ENCODE measurements at places on chromosomes 2 and 18. TPM values are rescaled to one million over a fixed set of nuclear protein-coding genes. Genes with fewer than 3 reads are reported as not detected.

DNA sequence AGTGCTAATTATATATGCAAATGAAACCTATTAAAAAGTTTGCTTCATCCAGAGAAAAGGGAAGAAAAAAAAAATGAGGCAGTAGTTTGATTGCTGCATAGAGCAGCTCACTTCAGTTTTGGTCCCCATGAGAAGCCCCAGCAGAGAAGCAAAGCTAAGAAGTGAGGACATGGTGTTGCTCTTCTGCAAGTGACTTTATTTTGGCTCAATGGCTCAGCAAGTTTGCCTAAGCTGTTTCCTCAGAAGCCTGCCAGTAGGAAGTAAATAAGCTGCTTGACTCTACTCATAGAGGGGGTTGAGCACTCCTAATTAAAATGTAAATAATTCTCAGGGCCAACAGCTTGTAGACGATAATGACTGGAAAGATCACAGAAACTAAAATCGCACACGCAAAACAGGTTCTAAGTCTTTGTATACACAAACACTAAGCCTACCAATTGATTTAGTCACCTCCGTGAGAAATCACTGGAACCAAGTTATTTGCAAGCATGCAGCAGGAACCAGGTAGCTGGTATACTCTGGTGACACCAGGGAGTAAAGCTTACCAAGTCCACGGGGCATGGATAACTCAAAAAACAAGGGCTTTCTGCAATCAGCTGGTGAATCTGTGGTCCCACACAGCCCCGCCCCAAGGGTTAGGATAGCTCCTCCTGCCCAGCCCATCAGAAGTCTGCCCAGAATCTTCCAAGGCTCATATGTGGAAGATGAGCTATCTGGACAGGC is 39.7 kb upstream of the NABP1 start:
- DNase-seq = no peak

GRCh38 chr18:76984193-76985155 is 148.1 kb downstream of the MBP start:
- DNase-seq = no peak

DNA sequence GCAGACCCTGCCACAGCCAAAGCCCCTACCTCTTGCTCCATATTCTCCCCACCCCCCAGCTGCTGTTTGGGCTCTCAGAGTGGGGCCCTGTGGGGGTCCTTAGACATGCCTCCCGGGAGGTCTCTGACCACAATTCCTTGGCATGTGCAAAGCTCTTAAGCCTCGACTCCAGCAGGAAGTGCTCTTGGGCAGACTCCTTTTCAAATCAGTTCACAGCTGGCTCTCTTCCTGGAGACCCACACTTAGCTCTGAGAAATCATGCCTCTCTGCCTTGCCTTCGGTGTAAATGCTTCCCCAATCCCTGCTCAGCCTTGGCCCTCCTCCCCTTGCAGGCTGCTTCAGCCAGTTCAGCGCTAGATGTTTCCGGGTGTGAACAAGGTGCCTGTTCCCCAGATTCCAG is 46.9 kb downstream of the NGEF start:
- DNase-seq = no peak

DNA sequence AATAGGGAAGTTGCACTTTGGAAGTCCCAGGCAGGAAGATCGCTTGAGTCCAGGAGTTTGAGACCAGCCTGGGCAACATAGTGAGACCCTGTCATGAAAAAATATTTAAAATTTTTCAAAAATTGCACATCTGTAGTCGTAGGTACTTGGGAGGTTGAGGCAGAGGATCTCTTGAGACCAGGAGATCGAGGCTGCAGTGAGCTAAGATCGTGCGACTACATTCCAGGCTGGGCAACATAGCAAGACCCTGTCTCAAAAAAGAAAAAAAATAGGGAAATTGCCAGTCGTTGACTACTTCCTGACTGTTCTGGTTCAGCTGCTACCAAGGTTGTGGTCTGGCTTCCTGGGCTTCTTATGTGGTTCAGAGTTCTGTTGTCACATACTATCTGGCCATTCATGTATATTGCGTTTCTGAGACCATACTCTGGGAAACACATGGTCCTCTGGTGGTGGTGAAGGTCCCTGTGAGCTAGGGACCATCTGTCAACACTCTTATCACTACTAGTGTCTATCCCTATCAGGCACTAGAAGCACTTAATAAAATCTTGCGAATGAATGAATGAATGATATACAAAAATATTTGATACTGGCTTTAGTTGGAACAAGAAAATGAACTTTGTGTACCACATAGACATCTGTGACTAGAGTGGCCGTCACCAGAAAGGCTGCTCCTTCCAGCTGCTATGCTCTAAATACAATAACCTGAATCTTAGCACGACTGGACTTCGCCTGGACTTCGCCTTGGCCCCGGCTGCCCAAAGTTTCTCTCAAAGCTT is 861 bp upstream of the KLHL23 start:
- DNase-seq = no peak

DNA sequence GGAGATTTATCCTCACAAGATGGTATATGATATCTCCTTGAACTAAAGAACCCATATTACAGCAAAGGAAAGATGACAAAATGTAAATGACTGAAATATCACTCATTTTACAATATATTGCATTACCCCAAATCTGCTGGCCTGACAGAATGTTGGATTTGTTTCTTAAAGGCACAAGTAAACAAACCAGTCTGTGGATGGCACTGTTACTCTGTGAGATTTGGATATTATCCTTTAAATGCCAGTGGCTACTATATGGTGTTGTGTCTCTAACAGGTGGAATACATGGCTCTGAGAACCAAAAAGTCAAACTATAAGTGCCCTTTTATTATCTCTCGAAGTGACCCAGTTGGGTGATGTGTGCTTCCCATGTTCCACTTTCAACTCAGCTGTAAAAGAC is 125.7 kb downstream of the PDE1A start:
- DNase-seq = no peak

GRCh38 chr18:50396005-50396660 is 21.3 kb downstream of the SKA1 start:
- no peak for DNase-seq

- DNase-seq = no peak
Observed at GRCh38 chr2:14706201-14706600, 73.7 kb downstream of the LRATD1 start.

DNA sequence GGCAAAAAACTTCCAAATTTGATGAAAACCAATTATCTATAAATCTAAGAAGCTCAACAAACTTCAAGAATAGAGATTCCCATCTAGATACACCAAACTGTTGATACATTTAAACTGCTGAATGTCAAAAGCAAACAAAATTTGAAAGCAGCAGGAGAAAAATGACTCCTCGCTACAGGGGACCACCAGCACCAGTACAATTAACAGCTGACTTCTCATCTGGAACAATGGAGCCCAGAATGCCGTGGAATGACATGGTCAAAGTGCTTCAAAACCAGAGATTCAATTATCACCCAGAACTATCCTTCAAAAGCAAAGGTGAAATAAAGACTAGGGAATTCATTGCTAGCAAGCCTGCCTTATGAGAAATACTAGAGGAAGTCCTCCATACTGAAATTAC is 11.6 kb downstream of the SRSF7 start:
- no peak for DNase-seq

GRCh38 chr18:33611525-33612135 is 33.6 kb downstream of the ASXL3 start:
- no peak for DNase-seq

- DNase-seq = no peak
Observed at GRCh38 chr18:75219745-75220375, 9.3 kb downstream of the TSHZ1 start.

DNA sequence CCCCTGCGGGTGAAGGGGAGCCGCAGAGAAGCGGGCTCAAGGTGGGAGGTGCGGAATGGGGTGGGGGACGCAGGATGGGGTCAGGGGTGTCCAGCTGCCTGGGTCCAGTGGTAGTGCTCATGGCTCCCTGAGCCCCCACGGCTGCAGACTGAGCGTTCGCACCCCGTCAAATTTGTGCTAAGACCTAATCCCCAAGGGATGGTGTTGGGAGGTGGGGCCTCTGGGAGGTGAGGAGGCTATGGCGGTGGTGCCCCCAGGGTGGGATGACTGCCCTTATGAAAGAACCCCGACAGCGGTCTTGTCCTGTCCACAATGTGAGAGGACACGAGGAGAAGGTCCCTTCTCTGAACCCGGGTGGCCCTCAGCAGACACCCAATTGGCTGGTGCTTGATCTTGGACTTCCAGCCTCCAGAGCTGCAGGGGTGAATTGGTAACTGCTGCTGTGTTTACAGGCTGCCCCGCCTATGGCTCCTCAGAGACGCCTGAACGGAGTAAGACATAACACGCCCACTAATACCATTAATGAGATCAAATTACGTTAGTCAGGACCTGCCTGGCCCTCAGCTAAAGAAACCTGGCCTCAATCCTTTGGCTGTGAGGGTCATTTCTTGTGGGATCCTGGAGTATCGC is 42.6 kb downstream of the PXDN start:
- DNase-seq = no peak

GRCh38 chr2:100383954-100384353 is 33.5 kb downstream of the CHST10 start:
- DNase-seq = no peak

- no peak for DNase-seq
Observed at GRCh38 chr2:103809941-103810441, 1043.9 kb upstream of the POU3F3 start.

GRCh38 chr2:74361327-74361726 is 18.1 kb upstream of the SLC4A5 start:
- no peak for DNase-seq

DNA sequence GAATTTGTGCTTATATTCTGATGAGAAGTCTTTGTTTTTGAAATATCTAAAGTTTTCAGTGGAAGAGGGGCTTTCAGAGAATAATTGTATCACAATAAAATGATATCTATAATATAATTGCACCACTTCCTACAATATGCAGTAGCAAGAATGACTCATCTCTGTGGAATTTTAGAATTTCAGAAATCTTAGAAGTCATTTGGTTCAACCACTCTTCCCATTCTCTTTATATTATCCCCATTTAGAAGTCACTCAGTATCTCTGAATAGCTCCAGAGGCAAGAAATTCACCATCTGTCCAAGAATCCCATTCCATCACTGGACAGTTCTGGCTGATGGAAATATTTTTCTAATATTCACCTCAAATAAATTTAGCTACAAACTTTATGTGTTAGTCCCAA is 59.3 kb upstream of the CCDC68 start:
- DNase-seq = no peak

DNA sequence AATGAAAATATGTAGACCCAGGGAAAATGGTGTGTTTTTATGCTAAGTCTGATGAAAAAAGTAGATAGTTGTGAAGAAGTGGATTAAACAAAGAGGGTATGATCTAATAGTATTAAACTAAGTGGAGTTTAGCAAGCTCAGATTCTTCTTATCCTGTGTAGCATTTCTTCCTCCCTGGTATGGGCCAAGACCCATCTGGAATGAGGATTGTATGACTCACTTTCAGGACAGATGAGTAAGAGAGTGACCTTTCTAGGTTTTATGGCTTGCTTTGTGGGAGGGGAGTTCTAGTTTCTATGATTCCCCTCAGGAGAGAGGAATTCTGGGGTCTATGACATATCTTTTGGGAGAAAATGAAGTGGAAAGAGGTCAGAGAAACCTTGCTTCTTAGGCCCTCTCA is 550.1 kb downstream of the SPAG16 start:
- no peak for DNase-seq

The ADAM17 gene
- 33.4 TPM for total RNA-seq

The WDPCP gene
- 34.7 TPM for total RNA-seq

The ZAP70 gene
- total RNA-seq = 0.45 TPM

The CHRNG gene
- total RNA-seq = not detected

The CHRNA1 gene
- not detected for total RNA-seq
